ENCODE measurements at places on chromosomes 1 and 21.

- DNase-seq = no peak
Measured at GRCh38 chr21:34043333-34043732, 30.0 kb upstream of the MRPS6 start.

DNA sequence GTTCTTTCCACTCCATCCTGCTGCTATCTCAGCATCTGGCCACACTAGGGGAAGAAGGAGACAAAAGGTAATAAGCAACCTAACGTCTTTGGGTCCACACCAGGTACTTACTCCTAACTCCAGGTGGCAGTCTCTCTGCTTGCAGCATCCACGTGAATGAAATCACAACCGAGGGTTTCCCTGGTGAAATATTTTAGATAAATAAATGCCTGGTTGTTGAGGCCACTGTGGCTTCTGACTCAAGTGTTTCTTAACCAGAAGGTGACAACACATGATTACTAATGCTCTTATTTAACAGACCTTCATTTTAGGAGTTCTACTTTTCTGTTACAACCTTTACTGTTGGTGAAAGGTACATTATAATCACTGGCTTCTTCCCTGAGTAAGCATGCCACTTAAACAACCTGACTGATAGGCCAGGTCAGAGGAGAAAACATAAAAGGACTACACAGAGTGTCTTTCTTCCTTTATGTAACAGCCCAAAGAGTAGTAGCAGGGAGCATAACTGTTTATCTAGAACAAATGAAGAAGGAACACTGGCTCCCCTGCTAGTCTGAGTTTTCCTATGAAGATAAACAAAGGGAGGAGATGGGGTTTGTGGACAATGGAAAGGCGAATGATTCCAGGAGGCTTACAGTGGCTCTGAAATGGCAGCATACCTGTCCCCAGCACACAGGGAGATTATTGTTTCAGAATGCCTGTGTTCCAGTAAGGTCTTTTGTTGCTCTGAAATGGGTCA is 59.9 kb downstream of the SYT6 start:
- no peak for DNase-seq

GRCh38 chr1:211732293-211732980 is 57.0 kb upstream of the NEK2 start:
- no peak for DNase-seq

- no peak for DNase-seq
Measured at GRCh38 chr1:210250998-210251679, 18.5 kb downstream of the SERTAD4 start.

GRCh38 chr1:118989006-118989815 is 1.1 kb upstream of the TBX15 start:
- no peak for DNase-seq

GRCh38 chr1:54239035-54239383 is 39.0 kb downstream of the MRPL37 start:
- DNase-seq = no peak

GRCh38 chr1:40651138-40651857 is 14.2 kb downstream of the RIMS3 start:
- no peak for DNase-seq

DNA sequence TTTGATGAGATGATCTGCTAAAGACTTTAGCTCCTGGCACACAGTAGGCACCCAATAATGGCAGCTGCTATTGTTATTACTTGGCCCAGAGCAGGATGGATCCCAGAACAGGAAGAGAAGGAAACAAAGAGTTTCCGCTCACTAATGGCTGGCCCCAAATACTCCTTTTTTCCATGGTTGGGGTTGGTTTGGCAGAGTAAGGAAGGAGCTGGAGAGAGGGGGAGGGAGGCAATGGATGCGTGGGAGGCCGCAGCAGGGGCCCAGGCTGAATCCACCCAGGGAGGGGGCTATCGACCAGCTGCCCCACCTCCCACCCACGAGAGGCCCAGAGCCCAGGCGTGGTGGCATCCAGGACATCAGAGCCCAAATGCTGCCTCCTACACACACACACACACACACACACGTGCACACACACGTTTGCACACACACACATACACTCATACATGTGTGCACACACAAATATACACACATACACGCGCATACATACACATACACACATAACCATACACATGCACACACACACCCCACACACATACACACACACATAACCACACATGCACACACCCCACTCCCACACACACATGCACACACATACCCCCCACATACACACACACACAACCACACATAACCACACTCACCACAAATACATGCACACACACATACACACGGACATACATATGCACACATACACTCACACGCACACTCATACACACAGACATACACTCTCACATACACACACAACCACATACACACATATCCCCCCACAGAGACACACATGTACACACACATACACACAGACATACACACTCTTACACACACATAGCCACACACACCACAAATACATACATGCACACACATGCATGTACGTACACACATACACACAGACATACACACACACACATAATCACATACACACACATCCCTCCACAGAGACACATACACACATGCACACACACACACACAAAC is 25.2 kb downstream of the C1QB start:
- no peak for DNase-seq

DNA sequence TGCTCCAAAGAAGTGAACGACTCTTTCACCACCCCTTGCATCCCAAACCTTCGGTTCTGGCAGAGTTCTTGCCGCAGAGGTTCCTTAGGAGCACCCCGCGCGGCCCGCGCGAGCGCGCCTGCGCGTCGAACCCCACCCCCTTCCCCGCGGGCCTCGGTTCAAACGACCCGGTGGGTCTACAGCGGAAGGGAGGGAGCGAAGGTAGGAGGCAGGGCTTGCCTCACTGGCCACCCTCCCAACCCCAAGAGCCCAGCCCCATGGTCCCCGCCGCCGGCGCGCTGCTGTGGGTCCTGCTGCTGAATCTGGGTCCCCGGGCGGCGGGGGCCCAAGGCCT is at the start of gene C1orf56:
C1orf56 (plus strand) TSS at position 161 of the 334 bp plus-strand sequence; CDS start at position 258, 97 bp downstream.
- no peak for DNase-seq

DNA sequence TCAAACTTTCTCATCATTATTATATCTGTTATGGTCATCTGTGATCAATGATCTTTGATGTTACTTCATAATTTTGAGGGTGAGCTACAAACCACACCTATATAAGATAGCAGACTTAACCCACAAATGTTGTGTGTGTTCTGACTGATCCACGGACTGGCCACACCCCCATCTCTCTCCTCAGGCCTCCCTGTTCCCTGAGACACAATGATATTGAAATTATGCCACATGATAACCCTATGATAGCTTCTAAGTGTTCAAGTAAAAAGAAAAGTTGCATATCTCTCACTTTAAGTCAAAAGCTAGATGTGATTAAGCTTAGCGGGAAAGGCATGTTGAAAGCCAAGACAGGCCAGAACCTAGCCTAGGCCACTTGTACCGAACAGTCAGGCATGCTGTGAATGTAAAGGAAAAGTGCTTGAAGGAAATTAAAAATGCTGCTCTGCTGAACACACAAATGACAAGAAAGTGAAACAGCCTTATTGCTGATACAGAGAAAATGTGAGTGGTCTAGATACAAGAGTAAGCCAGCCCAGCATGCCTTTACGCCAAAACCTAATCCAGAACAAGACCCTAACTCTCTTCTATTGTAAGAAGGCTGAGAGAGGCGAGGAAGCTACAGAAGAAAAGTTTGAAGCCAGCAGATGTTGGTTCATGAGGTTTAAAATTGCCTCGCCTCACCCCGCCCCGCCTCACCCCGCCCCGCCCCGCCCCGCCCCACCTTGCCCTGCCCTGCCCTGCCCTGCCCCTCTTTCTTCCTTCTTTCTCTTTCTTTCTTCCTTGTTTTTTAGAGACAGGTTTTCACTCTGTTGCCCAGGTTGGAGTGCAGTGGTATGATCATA is 16.5 kb downstream of the CTSS start:
- DNase-seq = no peak

DNA sequence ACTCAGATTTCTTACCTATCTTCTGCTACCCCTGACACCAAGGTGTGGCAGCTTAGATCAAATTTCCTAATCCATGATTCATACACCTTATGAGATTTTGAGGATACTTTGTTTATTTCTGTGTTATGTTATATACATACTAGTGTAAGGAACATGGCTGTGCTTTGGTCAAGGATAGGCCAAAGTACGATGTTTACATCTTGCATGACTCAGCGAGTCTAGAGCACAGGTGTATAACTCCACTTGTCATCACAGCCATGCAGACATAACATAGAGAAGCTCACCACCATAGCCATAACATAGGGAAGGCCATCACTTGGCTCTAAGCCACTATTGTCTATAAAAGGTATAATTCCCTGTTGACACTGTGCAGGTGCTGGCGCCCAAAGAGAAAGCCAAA is 61.2 kb downstream of the GBP6 start:
- no peak for DNase-seq

DNA sequence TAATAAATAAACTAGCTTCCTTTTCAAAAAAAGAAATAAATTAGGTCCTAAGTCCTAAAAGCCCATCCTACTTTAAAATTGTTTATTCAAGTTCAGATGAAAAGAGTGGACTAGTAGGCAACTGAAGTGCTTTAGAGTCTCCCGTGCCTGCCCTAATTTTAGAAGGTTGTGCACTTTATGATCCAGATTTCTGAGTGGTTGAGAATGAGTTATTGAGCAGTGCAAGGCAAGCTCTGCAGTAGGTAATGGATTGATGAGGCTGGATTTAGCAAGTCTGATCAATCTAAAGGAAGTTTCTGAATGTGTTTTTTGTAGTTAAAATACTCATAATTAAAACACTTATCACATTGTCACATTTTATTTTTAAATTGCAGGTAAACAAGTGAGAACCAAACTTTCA is 13.0 kb downstream of the GGPS1 start:
- no peak for DNase-seq

DNA sequence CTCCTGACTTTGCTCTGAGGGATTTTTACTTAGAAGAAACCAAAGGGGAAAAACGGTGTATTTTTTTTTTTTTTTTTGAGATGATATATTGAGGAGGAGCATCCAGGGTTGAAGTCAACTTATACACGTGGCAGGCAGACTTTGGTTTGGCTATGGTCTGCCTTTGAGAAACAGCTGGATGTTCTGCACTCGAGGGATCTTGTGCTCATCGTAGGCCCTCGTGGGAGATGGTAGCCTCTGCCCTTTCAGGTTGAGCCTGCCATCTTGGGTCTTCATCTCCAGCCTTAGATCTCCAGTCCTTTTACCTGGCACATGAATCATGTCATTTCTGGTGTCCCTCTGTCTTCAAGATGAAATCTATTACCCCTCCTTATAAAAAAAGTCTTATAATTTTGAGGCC is 67.1 kb upstream of the UBE2U start:
- no peak for DNase-seq

- no peak for DNase-seq
Measured at GRCh38 chr1:221759436-221759835, 17.5 kb upstream of the DUSP10 start.
